Gastroesophageal sphincter (tissue), 4 donors: ENCODE measurements at places on chromosomes 2 and 18. TPM values are rescaled to one million over a fixed set of nuclear protein-coding genes. Genes with fewer than 3 reads are reported as not detected.

The ANKRD29 gene
- 19.3 TPM for total RNA-seq

GRCh38 chr2:164868563-164869419 is 27.2 kb upstream of the COBLL1 start:
- peaks cover 8% of the 10 kb centered on the region for H3K4me1 ChIP-seq
- H3K4me3 ChIP-seq: no peak overlapping the region
- no peaks in the 10 kb centered on the region for H3K36me3 ChIP-seq
- H3K27me3 ChIP-seq: no peaks in the 10 kb centered on the region
- no peak overlapping the region for H3K27ac ChIP-seq

GRCh38 chr2:20363578-20363977 is 12.9 kb upstream of the PUM2 start:
- no peak overlapping the region for H3K27ac ChIP-seq
- no peaks in the 10 kb centered on the region for H3K27me3 ChIP-seq
- H3K4me1 ChIP-seq: no peaks in the 10 kb centered on the region
- ATAC-seq: no peak
- H3K36me3 ChIP-seq: no peaks in the 10 kb centered on the region

- H3K4me3 ChIP-seq: no peak overlapping the region
- H3K27me3 ChIP-seq: no peaks in the 10 kb centered on the region
- H3K4me1 ChIP-seq: no peaks in the 10 kb centered on the region
- no peak overlapping the region for H3K27ac ChIP-seq
- H3K36me3 ChIP-seq: no peaks in the 10 kb centered on the region
Observed at GRCh38 chr2:20235655-20236305, 10.8 kb upstream of the SDC1 start.

The FSHR gene
- not detected for total RNA-seq

GRCh38 chr2:70991142-70991541 is 3.5 kb downstream of the TEX261 start:
- ATAC-seq: no peak
- no peak overlapping the region for H3K4me3 ChIP-seq
- peaks cover 14% of the 10 kb centered on the region for H3K4me1 ChIP-seq

- H3K4me1 ChIP-seq: no peaks in the 10 kb centered on the region
- peaks cover 95% of the 10 kb centered on the region for H3K36me3 ChIP-seq
- no peak overlapping the region for H3K27ac ChIP-seq
- ATAC-seq: no peak
Observed at GRCh38 chr18:9531791-9532410, 56.6 kb downstream of the RALBP1 start.

The GALNT1 gene
- 44.7 TPM for total RNA-seq

DNA sequence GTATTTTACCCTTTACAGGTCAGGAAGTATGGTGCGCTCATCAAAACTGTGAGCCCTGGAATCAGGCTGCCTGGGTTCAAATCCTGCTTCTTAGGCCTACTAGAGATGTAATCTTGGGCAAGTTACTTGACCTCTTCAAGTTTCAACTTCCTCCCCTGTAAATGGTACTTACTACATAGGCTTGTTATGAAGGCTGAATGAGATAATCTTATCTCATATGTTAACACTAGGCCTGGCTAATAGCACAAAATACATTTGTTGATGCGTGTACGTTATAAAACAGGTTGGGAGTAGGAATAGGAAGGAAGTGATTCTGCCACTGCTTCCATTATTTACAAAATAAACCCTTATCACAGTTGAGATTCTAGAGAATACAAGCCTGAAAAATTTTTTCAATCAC is 1.7 kb upstream of the RFTN2 start:
- no peaks in the 10 kb centered on the region for H3K4me1 ChIP-seq
- no peak overlapping the region for H3K4me3 ChIP-seq
- H3K27ac ChIP-seq: no peak overlapping the region
- peaks cover 4% of the 10 kb centered on the region for H3K27me3 ChIP-seq
- ATAC-seq: no peak
- H3K36me3 ChIP-seq: no peaks in the 10 kb centered on the region

DNA sequence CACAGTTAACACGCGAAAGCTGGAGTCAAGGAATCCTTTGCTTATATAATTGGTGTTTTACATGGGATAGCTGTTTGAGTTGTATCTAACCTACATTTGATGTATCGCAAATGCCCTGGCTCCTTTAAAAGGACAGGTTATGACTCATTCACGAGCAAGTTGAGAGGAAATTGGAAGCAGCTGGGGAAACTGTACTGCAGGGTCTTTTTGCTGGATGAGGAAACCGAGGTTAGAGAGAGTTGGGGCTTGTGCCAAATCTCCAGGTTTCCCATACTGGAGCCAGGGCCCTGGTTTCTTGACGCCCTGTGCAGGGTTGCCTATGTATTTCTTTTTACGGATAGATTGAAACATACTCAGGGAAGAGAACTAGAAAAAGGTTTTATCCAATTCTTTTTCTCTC is 60.0 kb upstream of the SPTBN1 start:
- no peak for ATAC-seq
- H3K27ac ChIP-seq: no peak overlapping the region
- H3K4me1 ChIP-seq: peaks cover 3% of the 10 kb centered on the region

The CNRIP1 gene
- 39.1 TPM for total RNA-seq

The BCS1L gene
- total RNA-seq: 30.0 TPM

DNA sequence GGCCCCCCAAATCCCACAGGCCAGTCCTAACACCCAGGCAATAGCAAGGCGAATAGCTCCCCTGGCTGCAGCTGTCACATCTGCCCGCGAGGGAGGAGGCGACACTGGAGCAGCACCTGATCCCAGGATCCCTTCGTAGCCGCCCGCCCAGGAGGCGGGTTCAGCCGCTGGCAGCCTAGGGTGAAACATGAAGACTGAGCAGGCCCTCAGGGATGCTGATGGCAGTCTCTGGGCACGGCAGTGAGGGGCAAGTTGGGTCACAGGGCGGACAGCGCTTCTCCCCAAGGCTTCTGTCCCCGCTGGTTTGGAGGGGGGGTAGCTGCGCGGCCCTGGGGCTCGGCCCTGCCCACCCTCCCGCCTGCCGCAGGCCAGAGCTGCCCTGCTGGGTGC is 1.9 kb downstream of the DNMT3A start:
- H3K4me1 ChIP-seq: peaks cover 69% of the 10 kb centered on the region
- no peaks in the 10 kb centered on the region for H3K36me3 ChIP-seq
- H3K27me3 ChIP-seq: no peaks in the 10 kb centered on the region

GRCh38 chr2:39735648-39736047 is 43.4 kb downstream of the THUMPD2 start:
- H3K36me3 ChIP-seq: peaks cover 73% of the 10 kb centered on the region
- H3K27me3 ChIP-seq: no peaks in the 10 kb centered on the region
- ATAC-seq: no peak
- no peak overlapping the region for H3K4me3 ChIP-seq
- H3K27ac ChIP-seq: no peak overlapping the region
- no peaks in the 10 kb centered on the region for H3K4me1 ChIP-seq

The ARHGAP15 gene
- total RNA-seq: 4.8 TPM

- H3K4me1 ChIP-seq: no peaks in the 10 kb centered on the region
- no peak overlapping the region for H3K4me3 ChIP-seq
- no peaks in the 10 kb centered on the region for H3K27me3 ChIP-seq
- H3K36me3 ChIP-seq: no peaks in the 10 kb centered on the region
- no peak for ATAC-seq
Observed at GRCh38 chr18:34867520-34867919, 157.4 kb downstream of the DTNA start.

The ELOA2 gene
- not detected for total RNA-seq

The INSIG2 gene
- 10.6 TPM for total RNA-seq

The CRYGD gene
- not detected for total RNA-seq

The TGFBRAP1 gene
- total RNA-seq: 31.5 TPM

The SLC39A10 gene
- 9.3 TPM for total RNA-seq

- H3K4me1 ChIP-seq: no peaks in the 10 kb centered on the region
- H3K27me3 ChIP-seq: no peaks in the 10 kb centered on the region
- no peak overlapping the region for H3K4me3 ChIP-seq
- ATAC-seq: no peak
Observed at GRCh38 chr2:239409976-239410375, 9.2 kb upstream of the HDAC4 start.

DNA sequence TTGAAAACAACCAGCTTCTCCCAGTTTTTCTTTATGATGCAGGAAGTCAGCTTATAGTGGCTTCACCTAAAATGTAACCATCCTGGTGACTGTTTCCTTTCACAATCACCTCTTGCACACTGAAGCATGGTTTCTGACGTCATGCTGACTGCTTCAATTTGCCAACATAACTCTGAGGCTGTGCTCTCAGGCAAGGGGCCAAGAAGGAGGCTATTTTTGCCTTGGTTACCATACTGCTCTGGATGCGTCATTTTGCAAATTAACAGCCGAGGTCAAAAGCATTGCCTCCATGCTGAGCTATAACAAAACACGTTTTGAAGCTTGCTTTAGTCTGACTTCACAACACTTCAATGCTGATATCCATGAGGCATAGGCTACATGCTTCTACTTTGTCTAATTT is 397.8 kb downstream of the METTL4 start:
- H3K27me3 ChIP-seq: no peaks in the 10 kb centered on the region
- no peaks in the 10 kb centered on the region for H3K36me3 ChIP-seq
- H3K27ac ChIP-seq: no peak overlapping the region

DNA sequence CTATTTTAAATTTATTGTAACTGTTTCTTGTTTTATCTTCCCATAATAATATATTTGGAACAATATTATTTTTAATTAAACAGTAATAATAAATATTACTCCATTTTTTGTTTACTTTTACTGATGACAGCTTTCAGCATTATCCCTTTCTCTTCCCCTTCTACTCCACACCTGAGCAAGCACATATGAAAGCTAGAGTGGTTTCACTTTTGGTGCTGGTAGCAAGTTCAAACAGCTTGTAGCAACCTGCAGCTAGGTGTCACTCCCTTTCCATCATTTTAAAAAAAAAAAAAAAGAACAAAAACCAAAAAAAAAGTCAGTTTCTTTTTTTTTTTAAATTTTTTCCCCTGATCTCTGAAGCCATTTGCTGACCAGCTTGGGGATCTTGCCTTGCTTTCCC is 801.8 kb downstream of the CCDC85A start:
- H3K27ac ChIP-seq: no peak overlapping the region
- no peak for ATAC-seq
- no peaks in the 10 kb centered on the region for H3K27me3 ChIP-seq
- H3K36me3 ChIP-seq: no peaks in the 10 kb centered on the region
- no peaks in the 10 kb centered on the region for H3K4me1 ChIP-seq

DNA sequence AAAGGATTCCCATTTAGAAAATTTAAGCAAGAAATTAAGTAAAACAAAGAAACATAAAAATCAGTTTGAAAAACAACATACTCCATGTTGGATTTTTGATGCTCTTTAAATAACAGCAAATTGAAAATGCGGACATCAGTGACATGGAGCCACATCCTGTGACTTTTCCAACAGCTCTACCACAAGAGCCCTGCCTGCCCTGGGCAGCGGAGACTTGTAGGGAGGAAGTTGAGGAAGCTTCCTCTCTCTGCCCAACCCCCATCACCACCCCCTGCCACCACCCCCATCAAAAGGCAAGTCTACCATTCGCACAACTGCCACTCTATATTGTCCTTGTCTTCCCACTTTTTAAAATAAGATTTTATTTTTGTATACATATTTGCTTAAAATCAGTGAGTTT is 32.8 kb upstream of the DAPL1 start:
- H3K27me3 ChIP-seq: no peaks in the 10 kb centered on the region
- H3K27ac ChIP-seq: no peak overlapping the region
- H3K4me3 ChIP-seq: no peak overlapping the region
- no peak for ATAC-seq
- no peaks in the 10 kb centered on the region for H3K4me1 ChIP-seq
- H3K36me3 ChIP-seq: no peaks in the 10 kb centered on the region

DNA sequence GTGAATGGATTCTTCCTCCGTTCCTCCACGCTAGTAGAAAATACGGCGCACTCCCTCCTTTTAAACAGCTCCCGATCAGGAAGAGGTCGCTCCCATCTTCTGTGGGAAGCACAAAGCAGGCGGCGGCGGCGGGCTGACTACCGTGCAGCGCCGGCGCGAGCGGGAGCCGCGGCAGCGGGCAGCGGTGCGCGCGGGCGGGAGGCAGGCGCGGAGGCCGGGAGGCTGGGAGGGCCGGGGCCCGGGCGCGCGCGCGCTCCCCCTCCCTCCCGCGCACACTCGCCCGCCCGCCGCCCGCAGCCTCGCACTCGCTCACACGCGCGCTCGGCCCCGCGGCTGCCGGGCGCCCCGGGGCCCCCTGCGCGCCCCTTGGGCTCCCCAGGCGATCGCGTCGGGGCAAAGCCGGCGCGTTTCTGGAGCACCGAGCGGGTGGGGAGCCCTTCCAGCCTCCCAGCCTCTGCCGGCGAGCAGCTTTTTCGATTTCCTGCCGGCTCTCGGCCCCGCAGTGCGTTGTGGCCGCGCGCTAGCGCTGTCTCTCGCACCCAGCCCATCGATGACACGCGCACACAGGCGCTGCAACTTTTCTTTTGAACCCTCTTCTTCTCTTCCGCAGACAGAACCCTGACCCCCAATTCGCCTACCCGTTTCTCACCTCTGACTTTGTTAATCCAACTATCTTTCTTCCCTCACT is at the start of gene SLC8A1:
Gene SLC8A1, minus strand, starts transcription at position 173 of the 688 bp plus-strand sequence.
- H3K27me3 ChIP-seq: no peaks in the 10 kb centered on the region
- peaks cover 35% of the 10 kb centered on the region for H3K4me1 ChIP-seq
- H3K27ac ChIP-seq: peak within 1 kb of the TSS; percentile 76
- peak; percentile 66 for ATAC-seq

The SFTPB gene
- total RNA-seq: not detected

DNA sequence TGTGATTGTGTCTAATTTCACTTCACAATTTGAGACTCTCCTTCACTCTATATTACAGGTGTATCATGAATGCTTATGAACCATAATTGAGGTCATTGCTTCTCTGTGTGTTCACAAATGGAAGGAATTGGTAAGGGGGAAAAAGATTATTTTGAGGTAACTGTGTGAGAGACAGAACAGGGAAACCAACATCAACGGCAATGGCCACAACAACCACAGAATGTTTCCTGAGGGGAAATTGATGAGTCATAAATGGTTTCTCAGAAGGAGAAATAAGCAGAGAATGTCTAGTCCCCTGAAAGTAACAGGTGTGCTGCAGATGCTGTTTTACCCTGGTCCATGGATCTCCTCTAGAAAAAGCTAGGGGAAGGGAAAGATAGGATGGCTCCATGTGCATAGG is 361.2 kb upstream of the GALNT5 start:
- H3K27ac ChIP-seq: no peak overlapping the region
- H3K4me1 ChIP-seq: no peaks in the 10 kb centered on the region
- peaks cover 6% of the 10 kb centered on the region for H3K27me3 ChIP-seq
- no peaks in the 10 kb centered on the region for H3K36me3 ChIP-seq
- no peak overlapping the region for H3K4me3 ChIP-seq
- no peak for ATAC-seq

DNA sequence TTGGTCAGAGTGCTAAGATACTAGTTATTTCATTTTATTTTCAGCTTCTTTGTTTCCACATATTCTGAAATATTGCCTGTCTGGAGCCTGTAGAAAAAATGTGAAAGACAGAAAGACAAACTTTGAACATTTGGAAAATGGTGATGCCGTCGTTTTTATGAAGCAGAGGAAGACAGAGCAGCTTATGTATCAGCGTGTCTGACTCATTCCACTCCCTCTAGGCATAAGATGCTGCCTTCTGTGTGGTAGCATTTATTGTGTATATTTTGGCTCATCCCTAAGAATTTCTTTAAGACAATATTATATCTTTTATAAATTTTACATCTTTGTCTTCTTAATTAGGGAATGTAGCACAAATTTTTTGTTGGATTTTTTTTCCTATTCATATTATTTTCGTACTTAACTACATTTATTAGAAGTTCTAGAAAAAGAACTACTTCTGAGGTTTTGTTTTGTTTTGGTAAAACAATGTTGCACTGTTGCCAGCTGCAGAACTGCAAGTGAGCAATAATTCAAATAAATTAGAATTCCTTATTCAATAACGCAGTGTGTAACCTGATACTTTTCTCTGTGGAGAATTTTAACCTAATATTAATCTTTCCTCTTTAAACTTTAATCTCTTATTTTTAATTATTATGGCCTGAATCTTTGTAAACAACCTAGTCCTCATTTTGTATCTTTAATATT is 300.4 kb downstream of the ZNF407 start:
- no peaks in the 10 kb centered on the region for H3K36me3 ChIP-seq
- no peak for ATAC-seq
- H3K27ac ChIP-seq: no peak overlapping the region
- no peaks in the 10 kb centered on the region for H3K4me1 ChIP-seq
- no peaks in the 10 kb centered on the region for H3K27me3 ChIP-seq

The FZD7 gene
- 40.0 TPM for total RNA-seq

The SULT1C4 gene
- 7.4 TPM for total RNA-seq
